ENCODE measurements at places on chromosomes 5 and 9. TPM values are rescaled to one million over a fixed set of nuclear protein-coding genes. Genes with fewer than 3 reads are reported as not detected.

DNA sequence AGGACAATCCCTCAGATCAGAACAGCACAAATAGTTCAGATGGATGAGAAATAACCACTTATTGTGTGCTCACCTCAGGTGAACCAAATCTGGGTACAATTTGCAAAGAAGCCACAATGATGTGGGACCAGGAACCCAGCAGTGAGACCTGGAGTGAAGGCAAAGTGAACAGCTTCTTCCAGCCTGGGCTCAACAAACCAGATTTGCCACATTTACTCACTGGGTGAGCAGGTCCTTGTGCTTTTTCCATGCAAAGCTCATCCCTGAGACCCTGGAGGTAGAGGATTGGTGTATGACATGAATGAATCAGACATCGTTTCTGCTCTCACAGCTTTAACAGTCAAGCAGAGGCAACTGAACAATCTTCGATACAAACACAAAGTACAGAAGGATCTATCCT lies 29.1 kb upstream of the GRIA1 start:
- no peaks in the 10 kb centered on the region for H3K27me3 ChIP-seq
- H3K4me3 ChIP-seq = no peak overlapping the region
- DNase-seq = no peak
- no peak overlapping the region for H3K27ac ChIP-seq

PPIC gene
- total RNA-seq = not detected

DNA sequence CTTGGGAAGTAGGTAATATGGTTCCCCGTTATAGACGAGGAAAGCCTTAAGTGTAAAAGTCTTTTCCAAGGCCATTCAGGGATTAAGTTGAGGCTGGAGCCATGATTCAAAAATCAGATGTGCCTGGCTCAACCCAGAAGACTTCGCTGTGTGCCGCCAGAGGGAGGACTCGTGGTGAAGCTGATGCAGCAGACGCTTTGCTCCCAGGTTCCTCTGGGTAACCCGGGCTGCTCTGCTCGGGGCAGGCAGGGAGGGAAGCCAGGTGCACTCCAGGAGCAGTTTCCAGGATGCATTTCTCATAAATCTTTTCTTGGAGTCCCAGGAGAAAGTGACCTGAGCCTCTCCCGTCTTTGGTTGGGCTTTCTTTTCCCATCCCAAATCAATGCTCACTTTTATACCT lies 62.9 kb upstream of the ICE1 start:
- no peak overlapping the region for H3K4me3 ChIP-seq
- no peaks in the 10 kb centered on the region for H3K27me3 ChIP-seq
- no peaks in the 10 kb centered on the region for H3K36me3 ChIP-seq
- H3K27ac ChIP-seq = no peak overlapping the region
- H3K4me1 ChIP-seq = no peaks in the 10 kb centered on the region
- DNase-seq = no peak

CFAP77 gene
- total RNA-seq = not detected

PHF2 gene
- 16.0 TPM for total RNA-seq

DNA sequence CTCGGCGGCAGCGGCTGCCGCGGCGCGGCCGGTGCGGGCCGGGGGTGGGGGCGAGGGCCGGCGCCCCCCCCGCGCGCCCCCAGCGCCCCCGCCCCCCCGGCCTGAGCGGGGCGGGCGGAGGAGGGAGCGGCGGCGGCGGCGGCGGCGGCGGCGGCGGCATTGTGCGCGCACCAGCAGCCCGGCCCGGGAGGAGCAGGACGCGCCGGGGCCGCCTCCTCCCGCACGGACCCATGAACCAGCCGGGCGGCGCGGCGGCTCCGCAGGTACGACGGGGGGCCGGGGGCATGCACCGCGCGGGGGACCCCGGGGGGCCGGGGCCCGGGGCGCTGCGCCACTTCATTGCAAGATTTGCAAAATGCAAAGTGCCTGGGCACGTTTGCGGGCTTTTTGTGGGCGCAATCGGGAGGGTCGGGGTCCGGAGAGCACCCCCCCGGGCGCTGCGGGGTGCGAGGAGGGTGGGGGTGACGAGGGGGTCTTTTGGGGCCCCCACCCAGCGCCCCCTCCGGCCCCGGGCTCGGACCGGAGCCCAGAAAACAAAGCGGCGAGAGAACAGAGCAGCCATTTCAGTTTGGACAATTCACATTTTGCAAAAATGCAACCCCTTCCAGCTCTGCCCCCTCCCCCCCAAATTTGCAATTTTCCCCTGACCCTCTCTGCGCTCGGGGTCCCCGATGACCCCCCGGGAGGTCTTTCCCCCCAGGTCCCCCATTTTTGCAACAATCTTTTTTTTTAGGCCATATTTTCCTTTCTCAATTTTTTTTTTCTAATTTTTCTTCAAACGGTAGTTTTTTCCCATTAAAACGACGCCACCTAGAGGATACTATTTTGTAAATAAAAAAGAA lies at the start of gene ZNF618:
Gene ZNF618, plus strand, starts transcription at position 159 of the 842 bp plus-strand sequence. Its CDS starts 72 bp downstream, at position 231.
- peak within 1 kb of the TSS; percentile 75 for H3K27ac ChIP-seq
- peak; percentile 50 for DNase-seq
- H3K4me1 ChIP-seq = peaks cover 5% of the 10 kb centered on the region
- H3K27me3 ChIP-seq = peaks cover 17% of the 10 kb centered on the region

Measured in activated CD4-positive, alpha-beta T cell treated with anti-CD3 and anti-CD28 coated beads for 36 hours (primary cell).